H54 (cell line): ENCODE measurements at places on chromosomes 5 and 9.

DNA sequence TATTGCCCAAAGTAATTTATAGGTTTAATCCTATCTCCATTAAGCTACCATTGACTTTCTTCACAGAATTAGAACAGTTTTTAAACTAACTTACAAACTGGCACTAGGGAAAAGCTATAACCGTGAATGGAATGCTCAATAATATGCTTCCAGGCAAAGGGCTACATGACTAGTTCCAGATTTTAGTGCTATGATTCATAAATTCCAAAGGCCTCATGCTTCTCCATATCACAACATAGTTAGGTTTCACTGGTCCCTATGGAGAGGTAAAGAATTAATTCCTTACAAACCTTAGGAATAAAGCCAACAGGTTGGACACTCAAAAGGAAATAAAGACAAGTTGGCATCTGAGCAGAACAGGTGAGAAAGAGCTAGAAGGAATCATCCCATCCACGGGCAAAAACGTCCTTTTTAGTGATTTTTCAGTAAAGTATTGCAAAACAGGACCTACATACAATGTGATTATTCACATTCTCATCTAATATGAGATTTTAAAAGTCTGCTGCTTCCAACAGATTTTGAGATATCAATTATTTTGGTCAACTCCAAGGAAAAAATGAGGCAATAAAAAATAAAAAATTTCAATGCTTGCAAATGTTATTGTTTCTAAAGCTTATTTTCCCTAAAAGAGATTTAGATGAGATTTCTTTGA lies 97.0 kb upstream of the TARS1 start:
- DNase-seq: peak; percentile 51

DNA sequence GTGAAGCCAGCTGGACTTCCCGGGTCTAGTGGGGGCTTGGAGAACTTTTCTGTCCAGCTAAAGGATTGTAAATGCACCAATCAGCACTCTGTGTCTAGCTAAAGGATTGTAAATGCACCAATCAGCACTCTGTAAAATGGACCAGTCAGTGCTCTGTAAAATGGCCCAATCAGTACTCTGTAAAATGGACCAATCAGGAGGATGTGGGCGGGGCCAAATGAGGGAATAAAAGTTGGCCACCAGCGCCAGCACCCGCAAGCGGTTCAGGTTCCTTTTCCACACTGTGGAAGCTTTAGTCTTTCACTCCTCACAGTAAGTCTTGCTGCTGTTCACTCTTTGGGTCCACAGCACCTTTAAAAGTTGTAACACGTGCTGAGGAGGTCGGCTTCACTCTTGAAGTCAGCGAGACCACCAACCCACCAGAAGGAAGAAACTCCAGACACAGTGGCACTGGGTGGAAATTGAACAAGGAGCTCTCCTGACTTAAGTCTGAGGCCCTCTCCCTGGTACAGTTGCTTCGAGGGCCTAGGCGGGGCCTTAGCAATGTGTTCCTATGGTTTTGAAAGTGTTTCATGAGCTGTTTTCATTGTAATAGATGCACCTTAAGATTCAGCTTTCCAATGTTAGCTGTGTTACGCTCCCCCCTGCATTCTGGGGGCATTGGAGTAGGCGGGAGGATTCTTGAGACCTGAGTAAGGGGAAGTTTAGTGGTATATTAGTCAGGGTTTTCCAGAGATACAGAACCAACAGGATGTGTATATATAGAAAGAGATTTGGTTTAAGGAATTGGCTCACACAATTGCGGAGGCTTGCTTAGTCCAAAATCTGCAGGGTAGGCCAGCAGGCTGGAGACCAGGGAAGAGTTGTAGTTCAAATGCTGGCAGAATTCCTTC lies 21.5 kb upstream of the MYO10 start:
- peak; percentile 70 for DNase-seq

GRCh38 chr9:79325501-79325900 lies 246.3 kb upstream of the TLE4 start:
- no peak for DNase-seq

GRCh38 chr5:99438619-99439018 lies 509.8 kb upstream of the CHD1 start:
- DNase-seq: no peak

GRCh38 chr9:24333629-24334028 lies 212.1 kb downstream of the IZUMO3 start:
- no peak for DNase-seq

GRCh38 chr5:77232574-77233358 lies 22.3 kb downstream of the PDE8B start:
- DNase-seq: no peak

GRCh38 chr5:143354025-143354424 lies 49.5 kb downstream of the NR3C1 start:
- DNase-seq: no peak

GRCh38 chr5:141412854-141413539 lies at the start of gene PCDHGA10:
TSS of gene PCDHGA10 (plus strand) at chr5:141412987. CDS start at chr5:141413176, 189 bp downstream.
- DNase-seq: peak; percentile 68

DNA sequence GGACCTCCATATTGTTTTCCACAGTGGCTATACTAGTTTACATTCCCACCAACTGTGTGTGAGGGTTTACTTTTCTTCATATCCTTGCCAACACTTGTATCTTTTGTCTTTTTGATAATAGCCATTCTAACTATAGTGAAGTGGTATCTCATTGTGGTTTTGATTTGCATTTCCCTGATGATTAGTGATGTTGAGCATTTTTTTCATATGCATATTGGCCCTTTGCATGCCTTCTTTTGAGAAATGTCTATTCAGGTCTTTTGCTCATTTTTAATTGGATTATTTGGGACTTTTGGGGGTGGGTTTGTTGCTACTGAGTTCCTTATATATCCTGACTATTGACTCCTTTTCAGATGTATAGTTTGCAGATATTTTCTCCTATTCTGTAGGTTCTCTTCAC lies 44.4 kb downstream of the FEM1C start:
- DNase-seq: no peak

DNA sequence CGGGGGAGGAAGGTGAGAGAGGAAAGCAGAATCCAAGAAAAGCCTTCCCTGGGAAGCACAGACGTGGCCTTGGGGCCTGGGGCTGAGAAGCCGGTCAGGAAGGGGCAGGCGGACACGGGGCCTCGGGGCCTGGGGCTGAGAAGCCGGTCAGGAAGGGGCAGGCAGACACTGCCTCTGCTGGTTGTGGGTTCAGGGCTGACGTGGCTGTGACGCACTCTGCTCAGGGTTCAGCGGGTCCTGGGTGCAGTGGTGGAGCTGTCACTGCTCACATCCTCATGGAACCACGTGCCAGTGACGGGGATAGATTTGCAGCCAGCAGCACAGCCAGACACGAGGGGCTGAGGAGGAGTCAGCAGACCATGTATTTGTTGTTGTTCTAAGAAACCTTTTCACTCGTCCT lies 12.8 kb downstream of the PAEP start:
- no peak for DNase-seq

DNA sequence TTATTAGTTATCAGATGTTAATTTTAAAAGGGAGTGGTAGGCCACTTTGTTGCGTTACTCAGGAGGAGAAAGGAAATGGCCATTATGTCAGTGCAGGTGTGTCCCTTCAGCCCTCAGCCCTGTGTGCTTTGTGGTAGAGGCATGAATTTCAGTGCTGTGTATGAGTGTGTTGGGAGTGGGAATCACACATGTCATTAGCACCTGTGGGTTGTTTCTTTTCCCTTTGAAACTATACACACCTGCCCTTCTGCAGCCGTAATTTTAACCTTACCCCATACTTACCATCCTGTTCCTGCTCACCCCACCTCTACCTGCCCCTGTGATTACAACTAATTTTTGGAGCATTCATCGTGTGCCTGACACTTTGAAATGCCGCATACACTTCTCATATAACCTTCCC lies 156.4 kb downstream of the ARHGAP26 start:
- DNase-seq: no peak

DNA sequence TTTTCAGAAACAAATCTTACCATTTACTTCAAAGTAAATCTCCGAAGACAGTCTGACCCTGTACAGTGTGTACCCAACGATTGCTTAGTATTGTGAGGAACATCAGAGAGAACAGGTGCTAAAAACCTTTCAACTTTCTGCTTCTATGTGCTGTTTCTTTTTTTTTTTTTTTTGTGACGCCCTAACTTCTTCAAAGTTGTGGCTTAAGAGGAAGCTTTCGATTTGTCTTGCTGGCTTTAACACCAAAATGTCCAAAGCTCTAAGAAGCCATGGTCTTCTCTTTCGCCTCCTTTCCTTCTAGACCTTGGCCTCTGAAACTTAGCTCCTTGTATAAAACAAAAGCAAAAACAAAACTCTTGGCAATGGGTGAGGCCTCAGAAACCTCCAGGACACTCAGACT lies 1.2 kb downstream of the TNFSF8 start:
- no peak for DNase-seq

DNA sequence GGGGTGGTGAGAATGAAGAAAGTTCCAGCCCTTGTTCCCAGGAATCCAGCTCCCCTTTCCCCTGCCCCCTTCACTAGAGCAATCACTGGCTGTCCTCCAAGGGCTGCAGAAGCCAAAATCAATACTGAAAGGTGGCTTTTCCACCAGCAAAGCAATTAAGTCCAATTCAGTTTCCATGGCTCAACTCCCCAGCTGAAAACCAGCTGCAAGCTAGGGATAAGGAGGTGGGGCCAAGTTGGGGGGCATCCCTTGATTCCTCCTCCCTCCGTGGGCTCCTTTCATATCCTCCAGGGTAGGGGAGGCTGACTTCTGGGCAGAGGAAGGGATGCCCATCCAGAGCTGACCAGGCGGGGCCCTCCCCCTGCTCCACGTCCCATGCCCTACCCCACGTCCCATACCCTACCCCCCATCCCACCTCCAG lies 22.7 kb downstream of the CAMK2A start:
- DNase-seq: no peak

- DNase-seq: no peak
Observed at GRCh38 chr9:135487281-135488012, 7.9 kb downstream of the PPP1R26 start.
